ENCODE measurements at places on chromosomes 3 and 15.
A peak's percentile ranks its signal among the peaks of the same experiment; 100 is the strongest.

- DNase-seq, result no peak
Observed at GRCh38 chr15:33007303-33007855, 187.1 kb downstream of the FMN1 start.

- DNase-seq, result no peak
Observed at GRCh38 chr3:28915741-28916500, 364.9 kb upstream of the RBMS3 start.

- no peak for DNase-seq
Observed at GRCh38 chr3:181689546-181689945, 22.2 kb upstream of the SOX2 start.

GRCh38 chr3:142450189-142450588, 2.4 kb upstream of the XRN1 start:
- DNase-seq, result no peak

- peak; percentile 42 for DNase-seq
Observed at GRCh38 chr15:51192521-51193280, 98.0 kb upstream of the TNFAIP8L3 start.

DNA sequence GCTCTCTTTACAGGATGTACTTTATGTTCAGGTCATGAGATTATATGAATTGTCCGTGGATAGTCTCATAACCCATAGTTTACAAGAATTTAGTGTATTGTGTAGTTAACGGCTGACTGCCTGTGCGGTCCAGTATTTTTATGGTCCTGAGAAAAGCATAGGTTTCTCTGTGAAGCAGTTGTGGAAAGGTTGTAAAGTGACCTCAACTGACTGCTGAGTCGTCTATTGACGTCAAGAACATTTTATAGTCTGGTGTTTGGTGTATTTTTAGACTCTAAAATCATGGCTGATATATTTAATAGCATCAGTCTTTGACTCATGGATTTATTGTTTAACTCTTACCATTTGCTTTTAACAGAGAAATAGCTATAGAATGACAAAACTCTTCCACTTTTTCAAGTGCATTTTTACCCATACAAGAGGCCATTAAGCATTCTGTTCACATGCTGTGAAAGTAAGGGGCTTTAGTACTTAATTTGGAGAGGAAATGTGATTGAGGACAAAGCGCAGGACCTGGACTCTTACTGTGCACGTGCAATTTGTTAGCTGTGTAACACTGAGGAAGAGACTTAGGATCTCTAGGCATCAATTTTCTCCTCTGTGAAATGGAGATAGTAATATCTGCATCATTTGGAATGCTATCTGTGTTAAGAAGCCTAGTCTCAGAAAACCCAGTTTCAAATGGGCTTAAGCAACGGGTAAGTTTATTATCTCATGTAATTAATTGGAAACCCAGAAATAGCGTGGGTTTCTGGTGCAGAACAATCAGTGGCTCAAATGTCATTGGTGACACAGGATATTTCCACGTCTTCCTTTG, 240.8 kb downstream of the NFKBIZ start:
- no peak for DNase-seq

DNA sequence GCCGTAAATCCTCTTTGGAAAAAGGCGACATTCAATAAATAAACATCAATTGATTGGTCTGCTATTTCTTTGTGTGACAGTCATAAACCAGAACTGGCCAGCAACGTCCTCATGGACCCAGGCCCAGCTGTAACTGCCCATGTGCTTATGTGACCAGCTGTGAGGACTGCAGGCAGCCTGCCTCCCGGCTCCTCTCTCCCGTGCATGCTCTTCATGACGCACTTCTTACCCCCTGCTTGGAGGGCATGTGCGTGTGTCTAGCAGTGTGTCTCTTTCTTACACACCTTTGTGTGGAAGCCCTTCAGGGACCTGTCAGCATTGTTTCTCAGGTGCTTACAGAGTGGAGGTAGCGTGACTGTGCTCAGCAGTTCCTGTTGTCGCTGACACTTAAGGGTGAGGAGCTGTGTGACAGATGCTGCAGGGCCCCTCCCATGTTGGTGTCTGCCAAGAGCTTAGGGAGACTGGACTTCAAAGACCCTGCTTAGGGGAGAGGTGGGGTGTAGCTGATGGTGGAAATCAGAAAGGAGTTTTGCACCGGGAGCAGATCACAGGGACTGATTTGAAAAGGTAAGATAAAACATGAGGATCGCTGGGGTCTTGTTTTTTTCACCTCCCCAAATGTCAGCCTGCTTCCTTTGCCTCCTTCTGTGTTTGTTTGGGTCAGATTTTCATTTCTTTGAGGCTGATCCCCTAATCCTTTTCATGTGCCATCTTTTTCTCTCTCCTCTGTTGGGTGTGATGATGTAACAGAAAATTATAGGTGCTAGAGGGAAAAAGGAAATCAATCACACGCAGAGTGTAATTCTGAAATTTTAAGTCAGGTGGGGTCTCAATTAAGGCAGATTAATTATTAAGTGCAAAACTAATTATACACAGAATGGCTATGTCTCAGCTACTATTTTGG, 2.1 kb downstream of the PODXL2 start:
- no peak for DNase-seq
